ENCODE measurements at places on chromosomes 6 and 20. TPM values are rescaled to one million over a fixed set of nuclear protein-coding genes. Genes with fewer than 3 reads are reported as not detected.

- DNase-seq = peak; percentile 87
Observed at GRCh38 chr6:35727231-35727934, 9.4 kb upstream of the ARMC12 start.

DNA sequence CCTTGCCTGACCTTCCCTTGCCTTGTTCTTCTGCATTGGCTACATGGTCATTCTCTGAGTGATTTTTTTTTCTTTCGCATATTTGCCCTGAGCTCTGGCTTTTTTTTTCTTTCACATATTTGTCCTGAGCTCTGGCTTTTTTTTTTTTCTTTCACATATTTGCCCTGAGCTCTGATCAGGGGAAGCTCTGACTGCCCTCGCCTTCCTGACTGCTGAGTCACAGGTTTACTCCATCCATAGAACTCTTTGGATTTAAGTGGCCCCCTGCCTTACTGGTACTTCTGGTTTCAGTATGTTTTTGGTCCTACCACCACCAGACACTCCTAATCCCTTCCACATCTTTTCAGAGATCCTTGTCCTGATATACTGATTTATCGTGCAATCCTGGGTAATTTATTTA, 201.1 kb downstream of the OGFRL1 start:
- peak; percentile 2 for DNase-seq

GRCh38 chr20:25437153-25437581, 29.7 kb downstream of the GINS1 start:
- peak; percentile 59 for DNase-seq

- DNase-seq = no peak
Observed at GRCh38 chr20:34628026-34628425, 48.9 kb downstream of the PIGU start.

EPB41L2 gene
- total RNA-seq = 26.6 TPM

CFB gene
- not detected for total RNA-seq

DNA sequence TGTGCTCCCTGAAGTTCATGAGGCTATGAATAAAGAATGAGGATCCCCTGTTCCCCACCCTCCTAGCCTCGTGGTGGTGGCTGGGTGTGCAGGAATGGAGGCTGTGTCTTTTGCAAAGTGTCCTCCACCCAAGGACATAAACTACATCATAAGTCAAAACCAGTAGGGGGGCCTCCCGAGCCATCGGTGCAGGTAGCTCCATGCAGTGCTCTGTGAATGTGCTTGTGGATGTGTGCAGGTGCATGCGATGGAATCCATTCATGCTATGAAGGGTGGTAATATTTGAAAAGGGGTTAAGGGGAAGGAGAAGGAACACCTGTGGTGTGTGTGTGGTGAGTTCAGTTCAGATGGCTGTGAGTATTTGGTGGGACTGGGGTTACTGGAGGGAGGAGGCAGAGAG, 197.3 kb downstream of the NRN1 start:
- DNase-seq = no peak

- no peak for DNase-seq
Observed at GRCh38 chr6:169071394-169071793, 182.3 kb downstream of the THBS2 start.

GRCh38 chr6:137334094-137334493, 114.9 kb upstream of the IFNGR1 start:
- no peak for DNase-seq

- no peak for DNase-seq
Observed at GRCh38 chr6:26088344-26088743, 1.1 kb downstream of the HFE start.

DNA sequence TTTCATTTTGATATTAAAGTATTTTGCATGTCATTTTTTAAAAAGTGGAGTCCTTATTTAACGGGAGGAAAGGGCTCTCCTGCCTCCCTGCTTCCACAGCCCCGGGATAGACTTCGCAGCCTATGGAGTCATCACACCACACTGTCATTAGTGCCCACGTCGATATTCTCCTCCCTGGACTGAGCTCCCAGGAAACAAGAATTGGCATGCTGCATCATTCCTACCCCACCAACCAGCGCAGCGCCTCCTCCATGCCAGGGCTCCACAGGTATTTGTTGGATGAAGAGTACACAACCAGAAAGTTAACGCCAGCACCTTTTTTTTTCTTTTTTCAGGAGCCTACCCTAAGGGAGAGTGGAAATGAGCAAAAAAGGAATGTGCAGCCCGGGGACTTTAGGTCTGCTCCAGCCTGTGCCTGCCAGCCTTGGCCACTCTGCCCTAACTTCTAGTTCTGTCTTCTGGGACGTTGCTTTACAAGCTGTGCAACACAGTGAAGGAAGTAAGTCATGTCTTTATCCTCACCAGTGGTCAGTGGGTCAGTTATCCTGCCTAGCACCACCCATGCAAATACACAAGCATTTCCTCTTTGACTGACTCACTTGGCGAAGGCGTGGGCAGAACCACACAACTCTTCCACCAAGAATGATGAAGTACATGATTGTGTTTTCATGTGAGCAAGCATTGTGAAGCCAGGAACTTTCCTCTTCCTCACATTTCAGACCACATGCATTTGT, 180.7 kb upstream of the UST start:
- DNase-seq = no peak

DNA sequence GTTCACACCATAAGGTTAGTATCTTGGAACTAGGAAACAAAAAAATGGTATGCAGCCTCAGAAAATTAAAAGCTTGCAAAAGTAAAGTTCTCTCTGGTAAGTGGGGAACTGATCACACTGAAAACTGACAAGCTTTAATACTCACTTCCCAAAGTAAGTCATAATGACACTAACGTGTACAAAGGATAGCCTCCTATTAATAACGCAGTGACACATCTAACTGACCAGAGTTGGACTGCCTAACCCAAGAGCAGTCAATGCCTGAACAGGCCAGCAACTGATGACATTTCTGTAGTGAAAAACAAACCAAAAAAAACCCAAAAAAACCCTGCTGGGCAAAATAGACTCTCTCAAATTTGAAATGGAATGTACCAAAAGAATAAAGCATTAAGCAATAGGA, 30.7 kb downstream of the CHD6 start:
- no peak for DNase-seq

DNA sequence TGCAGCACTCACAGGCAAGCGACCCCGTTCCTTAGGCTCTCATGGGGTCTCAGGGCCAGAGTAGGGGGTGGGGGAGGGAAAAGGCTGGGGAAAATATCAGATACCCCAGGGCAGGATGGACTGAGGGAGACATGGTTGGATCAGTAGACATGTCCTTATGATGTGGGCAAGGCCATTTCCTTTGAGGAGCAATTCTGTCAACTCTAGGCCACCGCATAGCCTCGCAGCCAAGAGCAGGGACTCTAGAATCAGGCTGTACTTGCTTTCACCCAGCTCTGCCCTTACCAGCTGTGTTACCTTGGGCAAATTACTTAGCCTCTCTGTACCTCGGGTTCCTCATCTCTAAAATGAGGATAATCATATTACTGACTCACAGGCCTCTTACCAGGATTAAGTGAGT, 2.2 kb upstream of the MAPK13 start:
- peak; percentile 18 for DNase-seq

DNA sequence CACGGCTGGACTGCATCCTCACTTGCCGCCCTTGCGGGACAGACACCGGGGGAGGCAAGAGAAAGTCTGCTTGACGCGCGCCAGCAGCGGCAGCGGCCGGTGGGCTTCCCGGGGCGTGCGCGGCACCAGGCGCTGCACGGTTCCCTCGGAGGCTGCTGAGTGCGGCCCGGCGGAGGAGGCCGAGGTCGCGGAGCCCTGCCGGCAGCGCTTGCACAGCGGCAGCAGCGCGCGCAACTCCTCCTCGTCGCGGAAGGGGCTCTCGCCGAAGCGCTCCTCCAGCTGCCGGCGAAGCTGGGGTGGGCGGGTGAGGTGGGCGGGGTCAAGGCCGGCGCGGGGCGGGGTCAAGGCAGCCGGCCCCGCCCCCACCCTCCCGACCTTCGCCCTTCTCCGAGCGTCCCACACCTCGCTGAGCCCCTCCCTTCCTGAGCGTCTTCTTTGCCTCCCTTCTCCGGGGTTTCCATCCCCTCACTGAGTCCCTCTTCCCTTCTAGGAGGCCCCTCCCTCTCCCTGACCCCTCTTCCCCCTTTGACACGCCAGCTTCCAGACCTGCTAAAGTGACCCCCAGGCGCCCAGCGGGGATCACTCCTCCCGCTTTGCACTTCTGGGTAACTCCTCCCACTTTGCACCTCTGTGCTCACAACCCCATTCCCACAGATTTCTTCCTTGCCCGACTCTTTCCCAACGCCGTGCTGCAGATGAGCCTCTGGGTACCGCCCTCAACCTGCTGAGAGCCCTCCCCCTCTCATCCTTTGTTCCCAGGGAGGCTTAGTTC, 8.8 kb downstream of the DUSP15 start:
- peak; percentile 100 for DNase-seq

PBOV1 gene
- not detected for total RNA-seq
